ENCODE measurements at places on chromosomes 1 and 21. TPM values are rescaled to one million over a fixed set of nuclear protein-coding genes. Genes with fewer than 3 reads are reported as not detected.

The TSPAN2 gene
- 9.9 TPM for total RNA-seq

The EDN2 gene
- total RNA-seq = 2.9 TPM

The IL19 gene
- 3.6 TPM for total RNA-seq

The LCA5L gene
- total RNA-seq = 4.3 TPM

GRCh38 chr1:119587341-119587740 lies 60.7 kb downstream of the ZNF697 start:
- H3K4me1 ChIP-seq = no peaks in the 10 kb centered on the region
- no peak overlapping the region for H3K27ac ChIP-seq
- no peaks in the 10 kb centered on the region for H3K27me3 ChIP-seq
- peak; percentile 90 for DNase-seq
- H3K4me3 ChIP-seq = no peak overlapping the region

DNA sequence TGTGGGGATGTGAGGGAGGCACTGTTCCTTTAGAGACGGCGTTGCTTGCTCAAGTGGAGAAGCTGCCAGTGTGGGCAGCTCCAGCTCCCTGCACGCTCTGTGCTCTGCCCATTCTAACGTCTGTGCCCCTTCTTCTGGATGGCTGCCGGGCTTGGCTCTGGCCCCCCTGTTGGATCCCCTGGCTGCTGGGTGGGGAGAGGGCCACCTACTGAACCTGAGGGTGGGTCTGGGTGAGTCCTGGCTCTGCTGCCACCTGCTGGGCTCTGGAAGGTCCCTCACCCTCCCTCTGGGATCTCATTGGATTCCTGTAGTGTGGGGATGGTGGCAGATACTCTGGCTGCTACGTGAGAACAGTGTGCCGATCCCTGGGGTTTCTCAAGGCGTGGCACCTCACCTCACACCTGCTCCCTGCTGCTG lies 5.0 kb downstream of the PFKL start:
- peaks cover 4% of the 10 kb centered on the region for H3K36me3 ChIP-seq
- no peaks in the 10 kb centered on the region for H3K27me3 ChIP-seq
- peak overlapping the region; percentile 89 for H3K27ac ChIP-seq
- no peak for DNase-seq

GRCh38 chr1:193438771-193439170 lies 252.4 kb upstream of the B3GALT2 start:
- H3K36me3 ChIP-seq = no peaks in the 10 kb centered on the region
- H3K27me3 ChIP-seq = no peaks in the 10 kb centered on the region
- H3K27ac ChIP-seq = no peak overlapping the region

GRCh38 chr1:165842671-165843129 lies 15.3 kb downstream of the UCK2 start:
- no peak for DNase-seq
- no peaks in the 10 kb centered on the region for H3K27me3 ChIP-seq
- H3K4me1 ChIP-seq = no peaks in the 10 kb centered on the region

- no peaks in the 10 kb centered on the region for H3K27me3 ChIP-seq
- H3K27ac ChIP-seq = no peak overlapping the region
- no peak overlapping the region for H3K4me3 ChIP-seq
- H3K36me3 ChIP-seq = no peaks in the 10 kb centered on the region
- H3K4me1 ChIP-seq = no peaks in the 10 kb centered on the region
- DNase-seq = no peak
These were observed 27.0 kb upstream of the PEF1 start for GRCh38 chr1:31671561-31672201.

GRCh38 chr21:31190516-31190915 lies 152.2 kb upstream of the KRTAP19-8 start:
- H3K4me3 ChIP-seq = no peak overlapping the region
- no peaks in the 10 kb centered on the region for H3K27me3 ChIP-seq
- DNase-seq = no peak

Data from kidney (tissue), 22 donors.